ENCODE measurements at places on chromosomes 1 and 21.

GRCh38 chr1:211068976-211069375, 65.0 kb downstream of the KCNH1 start:
- DNase-seq, result no peak

DNA sequence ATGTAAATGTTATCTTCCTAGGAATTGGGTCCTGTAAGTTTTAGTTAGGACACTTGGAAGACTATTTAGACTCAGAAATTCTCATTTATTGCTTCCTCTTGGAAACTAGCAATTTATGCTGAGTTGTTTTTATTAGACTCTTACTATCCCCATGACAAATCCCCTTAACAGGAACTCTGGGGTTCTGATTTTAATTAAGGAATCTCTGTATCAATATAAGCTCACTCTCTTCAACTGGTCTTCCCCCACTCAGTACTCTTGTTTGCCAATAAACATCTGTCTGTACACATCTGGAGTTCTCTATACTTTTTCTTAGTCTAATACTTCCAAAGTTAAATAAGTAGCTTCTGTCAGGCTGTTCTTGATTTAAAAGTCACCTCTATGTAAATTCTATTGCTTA, 64.1 kb upstream of the TBX15 start:
- no peak for DNase-seq

GRCh38 chr1:56547977-56548376, 31.4 kb downstream of the PLPP3 start:
- no peak for DNase-seq

GRCh38 chr1:84415396-84415795, 17.1 kb downstream of the DNASE2B start:
- DNase-seq, result no peak

- DNase-seq, result no peak
Observed at GRCh38 chr1:229003233-229004031, 267.5 kb upstream of the RAB4A start.

- DNase-seq, result no peak
Observed at GRCh38 chr1:231679109-231679508, 52.5 kb downstream of the DISC1 start.

DNA sequence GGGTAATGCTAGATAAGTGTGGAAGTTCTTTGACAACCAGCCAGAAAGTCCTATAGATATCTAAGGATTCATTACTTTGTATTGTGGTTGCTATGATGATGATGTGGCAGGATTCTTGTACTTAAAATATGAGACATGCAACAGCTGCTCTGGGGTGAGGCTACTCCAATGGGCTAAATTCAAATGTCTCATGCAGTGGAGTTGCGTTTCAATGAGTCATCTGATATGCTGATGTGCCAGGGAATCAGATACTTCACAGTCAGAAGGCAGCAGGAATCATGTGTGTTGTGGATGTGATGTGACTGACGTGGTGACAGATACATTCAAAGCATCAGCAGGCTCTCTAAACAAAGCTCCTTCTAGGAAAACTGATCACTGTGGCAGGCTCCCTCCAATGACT, 66.5 kb downstream of the TSEN15 start:
- DNase-seq, result no peak

GRCh38 chr1:19375631-19376400, 63.7 kb downstream of the SLC66A1 start:
- DNase-seq, result no peak

DNA sequence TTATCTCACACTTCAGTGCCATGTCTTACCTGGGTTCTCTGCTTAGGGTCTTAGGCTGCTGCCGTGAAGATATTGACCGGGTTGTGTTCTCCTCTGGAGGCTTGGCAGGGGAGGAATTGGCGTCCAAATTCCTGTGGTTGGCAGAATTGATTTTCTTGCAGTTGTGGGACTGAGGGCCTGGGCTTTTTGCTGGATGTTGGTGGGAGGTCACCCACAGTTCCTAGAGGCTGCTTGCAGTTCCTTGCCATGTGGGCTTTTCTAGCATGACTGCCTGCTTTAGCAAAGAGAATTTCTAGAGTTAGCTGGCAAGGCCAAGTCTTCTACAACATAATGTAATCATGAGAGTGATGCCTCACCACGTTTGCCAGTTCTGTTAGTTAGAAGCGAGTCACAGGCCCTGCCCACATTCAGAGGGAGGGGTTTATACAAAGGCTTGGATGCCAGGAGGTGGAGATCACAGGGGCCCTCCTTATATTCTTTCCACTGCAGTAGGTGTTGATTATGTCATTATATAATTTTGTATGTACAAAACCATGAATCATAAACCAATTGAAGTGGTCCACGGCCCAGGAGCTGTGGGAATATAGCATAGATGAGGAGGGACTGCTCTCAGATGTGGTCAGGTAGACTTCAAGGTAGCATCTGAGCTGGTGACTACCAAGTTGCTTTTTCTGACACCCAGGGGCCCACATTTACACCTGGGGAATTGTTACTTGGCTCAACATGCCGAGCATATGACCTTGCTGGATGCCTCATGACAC, 6.6 kb downstream of the UBL4B start:
- DNase-seq, result no peak

GRCh38 chr1:19765623-19766022, 34.1 kb downstream of the TMCO4 start:
- no peak for DNase-seq

DNA sequence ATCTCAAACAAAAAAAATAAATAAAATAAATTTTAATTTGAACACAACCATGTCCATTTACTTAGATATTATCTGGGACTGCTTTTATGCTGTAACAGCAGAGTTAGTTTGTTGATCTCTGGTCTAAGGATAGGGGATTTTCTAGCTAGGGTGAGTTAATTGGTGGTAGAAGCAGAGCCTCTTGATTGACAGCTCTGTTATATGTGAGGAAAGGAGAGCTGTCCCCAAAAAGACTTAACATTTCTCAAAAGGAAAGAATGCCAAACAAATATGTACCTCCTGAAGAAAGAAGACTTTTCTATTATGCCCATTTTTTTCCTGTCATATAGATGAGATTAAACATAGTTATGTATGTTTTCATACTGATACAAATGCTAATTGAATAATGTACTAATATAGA, 37.8 kb downstream of the MAN1A2 start:
- DNase-seq, result no peak

GRCh38 chr1:183932412-183932811, 105.1 kb downstream of the COLGALT2 start:
- DNase-seq, result no peak

- no peak for DNase-seq
Observed at GRCh38 chr1:231093156-231093922, 53.3 kb upstream of the FAM89A start.

DNA sequence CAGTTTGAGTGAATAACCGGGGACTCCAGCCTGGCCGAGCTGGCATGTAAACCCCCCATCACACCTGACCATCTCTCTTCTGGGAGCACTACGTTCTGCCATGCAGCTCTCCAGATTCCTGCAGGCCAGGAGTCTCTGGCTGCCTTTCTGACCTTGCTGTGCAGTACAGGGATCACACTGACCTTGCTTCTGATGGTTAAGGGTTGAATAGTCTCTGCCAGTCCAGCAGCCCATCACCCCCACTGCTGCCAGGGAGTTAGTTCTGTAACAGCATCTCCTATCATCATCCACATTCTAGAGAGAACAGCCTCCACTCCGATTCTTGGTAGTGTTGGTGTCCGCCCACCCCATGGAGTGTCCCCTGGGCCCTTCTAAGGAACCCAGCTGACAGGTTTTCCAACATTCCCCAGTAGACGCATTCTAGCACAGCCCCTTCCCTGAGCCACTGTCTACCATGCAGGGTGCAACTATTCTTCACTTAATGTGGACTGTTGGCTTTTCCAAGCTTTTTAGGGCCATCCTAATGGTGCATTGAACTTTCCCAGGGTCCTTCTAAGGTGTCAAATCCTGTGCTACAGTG, 109.8 kb downstream of the RIPK4 start:
- no peak for DNase-seq

DNA sequence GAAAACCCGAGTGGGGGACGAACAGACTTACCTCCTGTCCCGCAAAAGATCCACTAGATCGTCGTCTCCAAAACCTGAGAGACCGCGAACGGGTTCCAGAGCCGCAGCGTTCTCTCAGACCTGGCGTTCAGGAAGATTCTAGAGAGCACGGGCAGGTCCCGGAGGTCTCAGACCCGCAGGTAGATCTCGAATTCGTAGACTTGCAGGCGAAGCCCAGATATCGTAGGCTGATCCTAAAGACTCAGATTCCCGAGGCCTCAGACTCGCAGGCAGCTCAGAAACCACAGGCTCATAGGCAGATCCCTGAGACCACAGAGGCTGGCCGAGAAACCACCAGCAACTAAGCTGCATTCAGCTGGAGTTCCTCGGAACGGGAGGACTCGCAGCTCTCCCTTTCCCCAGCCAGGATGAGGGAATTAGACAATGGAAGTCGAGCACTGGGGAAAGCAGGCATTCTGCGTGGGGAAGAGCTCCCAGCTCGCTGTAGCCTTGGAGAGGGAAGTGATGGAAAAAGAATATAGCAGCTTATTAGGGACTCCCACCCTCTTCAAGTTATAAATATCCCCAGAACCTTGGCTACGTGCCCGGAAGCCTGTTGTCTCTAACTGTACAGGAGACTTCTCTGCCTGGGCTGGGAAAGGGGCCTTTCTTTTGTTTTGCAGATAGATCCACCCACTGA, at the start of gene ZNF436:
TSS of gene ZNF436 (minus strand) at position 502 of the 679 bp plus-strand sequence. CDS start 1,831 bp downstream, outside the sequence.
- DNase-seq, result peak; percentile 23

DNA sequence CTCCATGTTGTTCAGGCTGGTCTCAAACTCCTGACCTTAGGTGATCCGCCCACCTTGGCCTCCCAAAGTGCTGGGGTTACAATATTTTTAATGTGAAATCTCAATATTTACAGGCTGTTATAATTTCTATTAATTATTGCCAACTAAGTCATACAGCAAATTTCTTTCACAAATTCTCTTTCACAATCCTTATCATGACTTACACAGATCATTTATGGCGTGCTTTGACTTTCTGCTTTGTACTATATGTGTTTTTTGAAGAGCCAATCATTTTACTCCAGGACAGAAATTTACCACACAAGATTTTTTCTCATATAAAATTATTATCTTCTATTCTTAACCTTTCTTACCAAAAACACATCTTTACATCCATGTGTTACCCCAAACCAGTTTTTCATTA, 1729.9 kb downstream of the NCAM2 start:
- DNase-seq, result no peak

GRCh38 chr1:95384567-95384966, 150.6 kb downstream of the RWDD3 start:
- no peak for DNase-seq

DNA sequence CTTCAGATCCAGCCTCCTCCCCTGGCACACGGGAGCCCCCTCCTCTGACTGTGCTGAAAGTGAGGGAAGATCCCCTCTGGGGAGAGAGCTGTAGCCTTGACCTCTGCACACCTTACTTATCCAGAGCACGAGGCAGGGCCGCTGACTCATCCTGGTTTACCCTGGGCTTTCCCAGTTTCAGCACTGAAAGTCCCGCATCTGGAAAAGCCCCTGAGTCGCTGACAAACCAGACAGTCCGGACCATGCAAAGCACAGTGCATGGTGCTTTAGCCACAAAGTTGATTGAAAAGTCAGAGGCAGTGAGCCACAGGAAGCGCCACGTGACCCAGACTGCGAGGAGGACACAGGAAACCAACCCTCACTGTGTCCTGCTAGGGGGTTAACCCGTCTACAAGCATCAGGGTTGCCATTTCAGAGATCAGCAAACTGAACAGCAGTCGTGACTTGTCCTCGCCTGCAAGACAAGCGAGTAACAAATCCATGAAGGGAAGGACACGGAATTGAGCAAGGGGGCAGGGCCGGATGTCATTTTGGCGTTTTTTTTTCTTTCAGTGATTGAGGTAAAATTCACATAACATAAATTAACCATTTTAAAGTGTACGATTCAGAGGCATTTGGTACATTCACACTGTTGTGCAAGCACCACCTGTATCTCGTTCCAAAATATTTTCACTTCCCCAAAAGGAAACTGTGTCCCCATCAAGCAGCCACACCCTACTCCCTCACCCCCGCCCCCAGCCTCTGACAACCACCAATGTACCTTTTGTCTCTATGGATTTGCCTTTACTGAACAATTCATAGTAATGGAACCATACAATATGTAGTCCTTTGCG, 19.9 kb upstream of the IFNGR2 start:
- DNase-seq, result peak; percentile 62

- DNase-seq, result no peak
Observed at GRCh38 chr21:42845296-42845965, 33.9 kb downstream of the WDR4 start.

- DNase-seq, result no peak
Observed at GRCh38 chr1:188423073-188423472, 1594.3 kb downstream of the PLA2G4A start.

DNA sequence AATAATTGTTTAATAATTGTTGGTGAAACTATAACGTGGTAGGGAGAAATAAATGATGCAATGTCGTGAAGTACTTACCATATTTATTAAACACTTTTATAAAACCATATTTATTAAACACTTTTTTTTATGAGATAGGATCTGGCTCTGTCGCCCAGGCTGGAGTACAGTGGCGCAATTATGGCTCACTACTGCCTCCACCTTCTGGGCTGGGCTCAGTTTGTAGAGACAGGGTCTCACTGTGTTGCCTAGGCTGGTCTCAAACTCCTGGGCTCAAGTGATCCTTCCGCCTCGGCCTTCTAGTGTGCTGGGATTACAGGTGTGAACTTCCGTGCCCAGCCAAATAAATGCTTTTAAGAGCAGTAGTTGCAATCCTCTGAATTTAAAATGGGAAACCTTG, 76.0 kb upstream of the PGD start:
- DNase-seq, result no peak

DNA sequence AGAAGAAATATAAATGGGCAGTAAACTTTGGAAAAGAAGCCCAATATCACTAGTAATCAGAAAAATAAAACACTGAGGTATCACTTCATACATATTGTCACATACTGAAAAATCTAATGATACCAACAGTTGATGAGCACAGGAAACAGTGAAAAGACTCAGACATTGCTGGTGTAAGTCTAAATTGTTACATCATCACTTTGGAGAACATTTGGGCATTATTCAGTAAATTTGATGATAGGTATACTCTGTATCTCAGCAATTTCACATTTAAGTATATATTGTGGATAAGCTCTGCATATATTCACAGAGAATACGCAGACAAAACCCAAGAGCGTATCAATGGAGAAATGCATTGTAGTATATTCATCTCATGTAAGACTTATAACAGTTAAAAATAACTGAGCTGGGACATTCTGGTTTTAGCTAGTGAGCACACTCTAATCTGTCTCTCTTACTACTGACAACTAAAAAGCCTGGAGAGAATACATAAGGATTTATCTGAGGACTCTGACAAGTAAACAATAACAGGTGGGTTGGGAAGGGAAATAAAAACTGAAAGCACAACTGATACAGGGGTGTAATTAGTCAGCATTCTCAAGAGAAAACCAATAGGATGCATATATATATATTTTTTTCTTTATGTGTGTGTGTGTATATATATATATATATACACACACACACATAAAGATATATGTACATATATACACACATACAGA, 212.7 kb upstream of the JUN start:
- DNase-seq, result no peak

DNA sequence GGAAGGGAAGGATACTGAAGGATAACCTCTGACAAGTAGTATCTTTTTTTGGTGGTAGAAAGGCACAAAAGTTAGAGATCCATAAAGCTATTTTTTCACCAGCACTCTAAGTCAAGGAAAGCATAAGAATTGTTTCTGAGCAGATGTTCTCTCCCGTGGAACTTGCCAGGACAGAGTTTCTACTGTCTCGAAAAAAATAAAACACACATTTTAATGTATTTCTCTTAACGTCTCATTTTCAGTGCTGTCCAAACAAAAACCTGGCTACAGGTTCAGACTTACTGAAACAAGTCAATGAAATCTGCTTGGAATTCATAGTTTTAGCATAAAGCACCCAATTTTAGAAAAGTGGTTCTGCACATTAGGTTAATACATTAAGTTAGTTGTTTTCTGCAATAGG, 338.3 kb downstream of the LTN1 start:
- no peak for DNase-seq

- DNase-seq, result no peak
Observed at GRCh38 chr1:75159154-75159553, 25.0 kb downstream of the LHX8 start.
